ENCODE measurements at places on chromosomes 3 and 15.
A peak's percentile ranks its signal among the peaks of the same experiment; 100 is the strongest.

DNA sequence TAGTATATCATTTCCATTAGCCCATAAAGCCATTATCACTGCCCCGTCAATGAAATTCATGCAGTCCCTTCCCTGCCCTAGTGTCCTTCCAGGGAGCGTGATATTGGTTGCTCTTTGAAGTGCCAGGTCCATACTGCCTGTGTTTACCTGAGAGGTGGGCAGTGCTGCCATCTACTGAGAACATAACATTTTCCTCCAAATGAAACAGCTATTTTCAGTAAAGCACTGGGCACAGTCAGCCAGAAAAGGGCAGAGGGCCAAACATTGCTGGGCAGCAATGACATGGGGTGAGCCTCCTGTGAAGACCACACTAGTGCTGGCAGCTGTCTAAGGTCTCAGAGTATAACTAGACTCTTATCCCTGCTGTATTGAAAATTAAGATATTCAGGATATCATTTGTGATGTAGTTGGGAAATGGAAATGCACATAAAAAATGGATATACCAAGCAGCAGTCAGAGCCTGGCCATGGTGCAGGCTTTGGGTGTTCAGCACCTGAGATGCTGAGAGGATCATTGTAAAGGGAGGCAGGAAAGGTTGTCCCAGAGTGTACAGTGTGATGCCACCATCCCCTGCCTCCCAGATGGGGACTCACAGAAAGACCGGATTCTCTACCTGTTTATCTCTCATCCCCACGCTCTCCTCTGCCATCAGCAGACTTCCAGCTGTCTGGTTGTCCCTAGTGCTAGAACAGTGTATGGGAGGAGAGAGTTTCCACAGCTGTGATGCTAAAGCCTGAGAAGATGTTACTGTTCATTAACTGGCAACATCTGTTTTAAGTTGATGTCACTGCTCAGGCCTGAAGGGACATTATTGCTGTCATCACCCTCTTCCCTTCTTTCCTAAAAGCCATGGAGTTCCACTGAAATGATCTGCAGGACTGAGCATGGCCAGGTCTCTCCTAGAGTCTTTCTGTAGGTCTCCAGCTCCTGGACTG is 108.8 kb downstream of the ARNT2 start:
- DNase-seq, result no peak

GRCh38 chr3:15387171-15387581 is 40.2 kb downstream of the METTL6 start:
- DNase-seq, result no peak

- no peak for DNase-seq
These were observed 67.3 kb downstream of the PTPRG start for GRCh38 chr3:61628636-61629035.

- DNase-seq, result no peak
These were observed 48.8 kb downstream of the CHRD start for GRCh38 chr3:184428561-184429175.

DNA sequence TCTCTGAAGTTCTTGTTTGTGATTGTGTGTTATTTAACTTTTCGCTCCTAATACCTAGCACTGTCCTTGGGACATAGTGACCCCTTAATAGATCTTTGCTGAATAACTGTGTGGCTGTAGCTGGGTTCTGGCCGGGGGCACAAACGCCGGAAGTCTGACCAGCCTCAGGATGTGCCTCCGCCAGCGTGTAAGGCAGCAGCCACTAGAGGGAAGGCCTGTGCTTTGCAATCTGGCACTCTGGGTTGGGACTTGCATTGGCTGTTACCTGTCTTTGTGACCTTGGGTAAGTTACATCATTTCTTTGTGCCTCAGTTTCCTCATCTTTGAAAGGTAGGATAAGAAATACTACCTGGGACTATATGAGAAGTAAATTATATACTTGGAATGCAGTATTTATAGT is 158.7 kb downstream of the GHSR start:
- DNase-seq, result no peak

DNA sequence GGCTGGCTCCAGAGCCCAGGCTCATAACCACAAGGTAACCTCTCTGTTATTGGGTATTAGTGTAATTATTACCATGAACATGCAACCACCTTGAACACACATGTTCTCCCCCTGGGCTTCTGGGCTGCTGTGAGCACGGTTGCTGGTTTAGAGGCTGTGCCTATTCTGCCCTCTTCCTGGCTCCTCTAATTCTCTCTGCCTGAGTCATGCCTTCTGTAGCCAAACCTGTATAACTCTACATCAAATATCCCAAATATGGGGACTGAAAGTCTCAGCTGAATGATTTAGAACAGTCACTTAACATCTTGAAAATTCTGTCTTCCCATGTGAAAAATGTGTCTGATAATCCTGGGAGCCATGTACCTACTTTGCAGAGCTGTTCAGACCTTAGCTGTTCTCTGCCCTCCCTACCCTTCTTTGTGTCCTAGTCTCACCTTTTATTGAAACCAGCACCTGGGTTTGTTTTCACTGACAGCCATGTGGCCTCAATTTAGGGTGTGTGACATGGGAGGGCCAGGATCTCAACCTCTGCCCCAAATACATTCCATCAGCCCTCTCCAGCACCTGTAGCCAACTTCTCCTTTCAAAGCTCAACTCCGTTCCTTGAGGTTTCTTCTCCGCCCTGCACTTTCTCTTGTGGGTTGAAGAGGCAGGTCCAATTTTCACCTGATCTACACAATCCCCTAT is 60.7 kb downstream of the PDZRN3 start:
- peak; percentile 22 for DNase-seq

- DNase-seq, result no peak
These were observed 108.7 kb downstream of the P2RY1 start for GRCh38 chr3:152943645-152944044.

DNA sequence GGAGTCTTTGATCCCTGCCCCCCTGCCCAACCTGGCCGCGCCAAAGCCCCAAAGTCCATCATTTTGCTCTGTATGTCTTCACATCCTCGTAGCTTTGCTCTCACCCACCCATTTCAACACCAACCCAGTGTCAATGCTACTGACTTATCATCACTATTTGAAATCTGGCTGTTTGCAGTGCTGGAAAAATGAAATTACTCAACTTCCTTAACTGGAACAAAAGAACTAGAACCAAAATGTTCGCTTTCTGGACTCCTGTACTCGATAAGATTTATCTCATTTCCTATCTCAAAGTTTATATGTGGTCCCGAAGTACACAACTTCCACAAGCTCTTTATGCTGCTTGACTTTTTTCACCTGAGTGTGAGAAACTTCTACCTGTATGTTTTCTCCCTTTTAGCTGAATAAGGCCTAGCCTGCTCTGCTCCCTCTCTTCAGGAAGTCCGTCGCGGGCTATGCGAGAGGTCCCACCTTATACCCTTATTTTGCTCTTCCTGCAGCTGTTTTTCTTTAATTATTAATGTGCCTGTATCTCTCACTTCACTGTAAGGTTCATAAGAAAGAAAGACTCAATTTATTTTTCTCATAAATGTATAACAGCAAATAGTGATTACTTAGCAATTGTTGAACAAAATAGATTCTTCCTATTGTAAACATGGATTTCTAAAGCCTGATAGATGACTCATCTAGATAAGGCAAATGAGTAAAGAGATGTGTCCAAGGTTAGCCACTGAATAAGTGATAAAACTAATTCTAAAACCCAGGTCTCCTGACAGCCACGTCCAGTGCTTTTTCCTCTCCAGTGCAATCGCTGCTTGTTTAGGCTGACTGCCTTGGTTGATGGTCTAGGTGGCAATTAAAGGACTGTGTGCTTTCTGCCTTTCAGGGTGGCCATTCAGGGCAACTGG is 464.1 kb upstream of the TPRG1 start:
- DNase-seq, result no peak

- peak; percentile 46 for DNase-seq
These were observed 30.2 kb downstream of the TTBK2 start for GRCh38 chr15:42890161-42890913.

- no peak for DNase-seq
These were observed 566.5 kb downstream of the ROBO2 start for GRCh38 chr3:77606372-77606771.

GRCh38 chr15:36579792-36580431 is 486 bp downstream of the CDIN1 start:
- DNase-seq, result no peak

DNA sequence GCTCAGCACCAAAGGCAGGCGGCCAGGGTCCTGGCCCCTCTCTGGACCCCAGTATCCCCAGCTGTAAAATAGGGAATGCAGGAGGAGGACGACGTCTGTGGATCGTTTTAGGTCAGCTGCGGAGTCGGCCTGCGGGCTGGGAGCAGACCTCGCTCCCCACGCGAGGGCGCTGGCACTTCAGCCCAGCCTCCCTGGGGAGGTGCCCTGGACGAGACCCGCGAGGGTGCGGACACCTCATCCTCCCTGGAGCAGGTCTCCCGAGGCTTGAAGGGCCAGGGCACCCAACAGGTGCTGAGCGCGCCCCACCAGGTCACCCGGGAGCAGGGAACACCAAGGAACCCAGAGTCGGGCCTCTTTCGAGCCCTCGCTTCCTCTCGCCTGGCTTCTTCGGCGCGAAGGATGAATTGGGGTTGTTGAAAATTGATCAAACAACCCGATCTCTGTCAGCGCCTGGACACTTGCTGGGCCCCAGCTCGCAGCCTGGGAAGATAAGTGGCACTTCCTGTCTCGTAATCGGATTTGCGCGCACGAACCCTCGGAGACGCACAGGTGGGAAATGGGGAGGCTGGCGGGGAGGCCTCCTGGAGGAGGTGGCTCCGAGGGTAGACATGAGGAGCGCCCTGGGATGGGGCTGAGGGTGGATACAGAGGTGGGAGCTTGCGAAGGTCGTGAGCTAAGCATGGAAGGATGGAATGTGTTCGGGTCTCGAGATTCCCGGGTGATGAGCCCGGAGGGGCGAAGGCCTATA is 588 bp upstream of the VIPR1 start:
- DNase-seq, result peak; percentile 68

- DNase-seq, result no peak
These were observed 234.0 kb upstream of the PPP2R3A start for GRCh38 chr3:135731546-135731945.

DNA sequence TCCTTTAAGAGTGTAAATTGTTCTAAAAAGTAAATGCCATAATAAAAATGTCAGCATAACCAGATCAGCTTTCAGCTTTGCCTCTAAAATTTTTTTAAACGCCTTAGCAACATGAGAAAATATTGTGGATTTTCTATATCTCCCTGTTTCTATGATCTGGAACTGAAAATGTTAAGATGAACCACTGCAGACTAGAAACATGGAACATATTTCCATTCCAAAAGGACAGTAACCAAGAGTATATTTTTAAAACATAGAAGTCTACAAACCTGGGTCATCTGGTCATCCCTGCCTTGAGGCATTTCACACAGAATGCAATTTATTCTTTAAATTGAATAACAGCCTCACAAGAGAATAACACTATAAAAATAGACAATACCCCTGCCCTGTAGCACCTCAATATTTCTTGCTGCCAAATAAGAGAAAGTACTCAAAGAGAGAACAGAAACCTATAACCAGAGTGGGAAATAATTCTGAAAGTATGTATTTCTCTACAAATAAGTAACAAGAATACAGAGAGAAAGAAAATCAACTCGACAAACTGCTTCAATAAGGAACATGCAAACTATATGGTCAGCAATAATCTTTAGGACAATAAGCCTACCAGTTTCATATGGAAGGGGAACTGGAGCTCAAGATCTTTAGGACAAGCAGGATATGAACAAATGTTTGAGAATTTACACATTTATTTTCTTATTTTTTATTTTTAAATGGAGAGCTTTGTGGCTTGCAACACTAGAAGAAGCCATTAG is 949.0 kb downstream of the EPHA3 start:
- DNase-seq, result no peak

DNA sequence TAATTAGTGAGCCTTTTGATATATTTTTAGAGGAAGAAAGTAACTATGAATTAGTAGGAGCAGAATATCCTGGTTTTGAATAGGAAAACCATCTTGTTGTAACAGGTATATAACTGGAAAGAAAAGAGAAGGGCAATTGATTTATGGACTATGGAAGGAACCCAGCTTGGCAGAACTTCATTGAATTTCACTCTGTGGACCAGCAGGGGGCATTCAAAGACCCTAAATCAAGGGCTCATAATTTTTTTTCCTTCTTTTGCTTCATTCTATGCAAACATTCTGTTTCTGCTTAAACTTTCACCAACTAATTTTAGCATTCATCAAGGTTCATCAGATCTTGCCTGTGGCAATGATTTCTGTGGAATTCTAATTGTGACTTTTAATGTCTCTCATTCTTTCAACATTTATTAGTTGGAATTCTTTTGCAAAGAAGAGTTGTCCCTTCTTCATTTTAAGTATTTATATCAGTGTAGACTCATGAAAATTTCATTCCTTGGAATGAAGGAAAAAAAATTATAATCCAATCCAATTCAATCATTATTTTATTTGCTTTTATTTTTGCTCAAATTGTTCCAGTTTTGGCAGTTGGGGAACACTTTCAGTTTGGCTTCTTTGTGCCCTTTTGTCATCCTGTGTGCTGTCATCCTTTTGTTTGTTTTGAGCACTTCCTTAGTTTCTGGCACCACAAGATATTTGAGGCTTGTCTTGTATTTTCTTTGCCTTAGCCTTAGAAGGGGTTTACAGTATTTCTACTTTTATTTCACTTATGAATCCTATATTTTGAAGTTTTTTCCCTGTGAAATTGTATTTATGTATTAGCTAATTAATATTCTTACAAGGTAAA is 30.4 kb downstream of the NXPE3 start:
- peak; percentile 25 for DNase-seq

DNA sequence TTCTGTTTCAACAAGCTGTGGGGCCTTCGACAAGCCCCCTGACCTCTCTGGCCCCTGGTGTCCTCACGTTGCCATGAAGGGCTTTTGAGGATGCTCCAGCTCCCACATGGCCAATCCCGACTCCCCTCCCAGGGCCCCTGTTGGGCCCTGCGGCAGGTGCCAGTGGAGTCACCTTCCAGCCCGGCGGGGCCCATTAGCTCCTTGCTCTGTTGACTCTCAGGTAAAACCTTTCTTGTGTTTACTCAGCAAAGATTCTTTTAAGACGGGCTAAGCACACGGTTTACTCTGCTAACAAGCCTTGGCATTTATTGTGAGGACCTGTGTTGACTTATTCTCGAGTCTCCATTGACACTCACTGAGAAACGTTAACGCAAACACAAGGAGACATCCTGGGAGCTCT is 15.0 kb downstream of the RPLP1 start:
- no peak for DNase-seq

GRCh38 chr15:34795267-34796081 is at the start of gene ACTC1:
Gene ACTC1, minus strand, starts transcription at chr15:34795549. Its CDS starts 741 bp downstream, at chr15:34794808.
- peak; percentile 75 for DNase-seq

DNA sequence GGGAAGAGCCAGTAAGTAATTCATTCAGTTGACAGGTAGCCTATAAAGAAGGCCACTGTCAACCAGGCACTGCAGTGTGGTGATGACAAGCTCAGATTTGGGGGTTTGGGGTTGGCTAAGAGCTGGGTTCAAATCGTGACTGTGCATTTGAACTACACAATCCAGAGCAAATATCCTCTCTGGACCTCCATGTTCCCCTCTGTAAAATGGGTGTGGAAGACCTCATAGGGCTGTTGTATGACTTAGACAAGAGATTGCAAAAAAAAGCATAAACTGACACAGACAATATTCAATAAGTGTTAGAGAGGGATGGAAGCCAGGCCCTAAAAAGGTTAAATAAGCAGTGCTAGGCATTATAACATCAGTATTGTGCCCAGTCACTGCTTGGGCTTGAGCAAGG is 59.7 kb upstream of the CTDSPL start:
- DNase-seq, result no peak

- DNase-seq, result no peak
These were observed 44.6 kb downstream of the LDHAL6B start for GRCh38 chr15:59251001-59251845.

- DNase-seq, result no peak
These were observed 292.1 kb downstream of the LSAMP start for GRCh38 chr3:116153174-116153573.

- no peak for DNase-seq
These were observed 212.7 kb downstream of the C3orf38 start for GRCh38 chr3:88362428-88362827.

GRCh38 chr3:68468695-68469375 is 463.5 kb downstream of the TAFA4 start:
- DNase-seq, result no peak

Data from hepatic stellate cell (primary cell).